ENCODE measurements at places on chromosomes 2 and 18.

- no peak for DNase-seq
Measured at GRCh38 chr2:74708296-74708695, 54.2 kb downstream of the SEMA4F start.

DNA sequence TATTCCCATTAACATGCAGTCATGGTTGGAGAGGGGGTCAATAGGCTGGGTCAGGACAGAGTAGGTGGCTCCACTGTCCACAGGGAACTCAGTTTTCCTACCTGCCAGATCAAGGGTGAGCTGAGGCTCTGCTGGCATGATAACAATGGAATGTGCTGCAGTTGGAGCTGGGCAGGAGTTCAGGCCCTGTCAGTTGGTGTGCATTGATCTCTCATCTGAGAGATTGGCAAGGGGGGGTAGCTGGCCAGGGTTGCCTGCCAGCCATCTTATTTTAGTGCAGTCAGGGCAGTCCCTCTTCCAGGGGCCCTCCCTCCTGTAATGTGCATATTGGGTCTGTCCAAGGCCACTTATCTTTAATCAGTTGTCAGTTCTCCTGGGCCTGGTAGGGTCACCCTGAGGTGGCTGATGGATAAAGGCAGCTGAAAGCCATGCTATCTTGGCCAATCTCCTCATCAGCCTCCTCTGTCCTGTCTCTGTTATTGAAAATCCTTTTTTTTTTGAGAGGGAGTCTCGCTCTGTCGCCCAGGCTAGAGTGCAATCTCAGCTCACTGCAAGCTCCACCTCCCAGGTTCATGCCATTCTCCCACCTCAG is 38.1 kb upstream of the CCBE1 start:
- no peak for DNase-seq

DNA sequence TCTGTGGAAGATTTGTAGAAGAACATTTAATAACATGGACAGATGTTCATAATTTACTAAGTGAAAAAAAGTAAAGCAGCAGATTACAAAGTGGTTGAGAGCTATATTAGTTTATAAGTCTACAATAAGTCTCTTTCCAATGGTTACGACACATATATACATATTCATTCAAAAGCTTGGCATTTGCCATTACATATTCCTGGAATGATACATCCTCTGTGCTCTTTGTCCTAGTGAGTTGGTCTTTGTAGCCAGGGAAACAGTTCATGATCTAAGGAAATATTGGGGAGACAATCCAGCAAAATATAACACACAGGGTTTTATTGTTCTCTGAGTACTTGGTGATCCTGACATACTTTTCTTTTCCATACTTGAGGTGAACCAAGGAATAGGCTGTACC is 32.5 kb upstream of the SOS1 start:
- DNase-seq, result no peak

GRCh38 chr18:39380186-39380725 is 1814.7 kb upstream of the CELF4 start:
- DNase-seq, result no peak
